Cortex of kidney (tissue), 1 donor: ENCODE measurements at places on chromosomes 1 and 21.

DNA sequence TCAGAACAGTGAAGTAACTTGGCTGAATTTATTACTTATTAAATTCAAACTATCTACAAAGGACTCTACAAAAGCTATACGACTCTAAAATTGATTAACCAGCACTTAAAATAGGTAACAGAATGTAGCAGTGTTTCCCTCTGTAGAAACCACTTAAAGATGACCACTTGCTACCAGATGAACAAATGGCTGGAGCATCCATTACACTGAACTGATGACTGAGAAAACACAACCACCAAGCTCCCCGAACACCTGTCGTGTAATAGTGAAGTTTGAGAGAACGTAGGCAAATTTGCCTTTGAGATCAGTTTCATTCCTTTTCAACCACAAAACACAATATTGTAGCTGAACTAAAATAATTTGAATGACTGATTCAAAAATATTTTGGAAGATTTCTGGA is 226.7 kb downstream of the KCNT2 start:
- no peak for DNase-seq

DNA sequence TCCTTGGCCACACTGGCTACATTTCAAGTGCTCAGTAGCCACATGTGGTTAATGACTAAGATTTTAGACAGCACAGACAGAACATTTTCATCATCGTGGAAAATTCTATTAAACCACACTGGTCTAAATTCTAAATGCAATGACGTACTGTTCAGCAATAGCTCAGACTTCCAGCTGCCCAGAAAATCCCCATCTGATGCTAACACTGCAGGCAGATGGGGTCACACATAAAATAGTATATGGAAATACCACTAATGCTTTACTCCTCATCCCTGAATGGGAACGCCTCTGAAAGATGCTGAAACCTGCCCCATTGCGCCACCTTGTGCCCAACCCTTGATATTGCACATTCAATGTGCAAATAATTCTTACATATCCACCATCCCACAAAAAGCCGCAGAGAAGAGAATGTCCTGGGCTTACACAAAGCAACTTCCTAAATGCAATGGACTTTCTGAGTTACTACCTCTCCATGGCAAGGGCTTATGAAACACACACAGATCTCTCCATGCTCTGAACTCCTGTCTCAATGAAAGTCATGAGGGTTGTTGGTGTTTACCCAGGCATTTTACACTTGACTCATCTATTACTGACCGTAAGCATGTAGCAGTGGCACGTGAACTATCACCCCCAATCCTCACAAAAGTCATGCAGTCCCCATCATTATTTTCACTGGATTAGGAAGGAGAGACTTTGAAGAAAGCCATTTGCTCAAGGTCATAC is 20.3 kb upstream of the SLC5A9 start:
- no peak for DNase-seq

- DNase-seq = no peak
Measured at GRCh38 chr1:20785907-20786252, 1.2 kb downstream of the HP1BP3 start.

- no peak for DNase-seq
Measured at GRCh38 chr21:42850866-42851391, 28.4 kb downstream of the WDR4 start.

DNA sequence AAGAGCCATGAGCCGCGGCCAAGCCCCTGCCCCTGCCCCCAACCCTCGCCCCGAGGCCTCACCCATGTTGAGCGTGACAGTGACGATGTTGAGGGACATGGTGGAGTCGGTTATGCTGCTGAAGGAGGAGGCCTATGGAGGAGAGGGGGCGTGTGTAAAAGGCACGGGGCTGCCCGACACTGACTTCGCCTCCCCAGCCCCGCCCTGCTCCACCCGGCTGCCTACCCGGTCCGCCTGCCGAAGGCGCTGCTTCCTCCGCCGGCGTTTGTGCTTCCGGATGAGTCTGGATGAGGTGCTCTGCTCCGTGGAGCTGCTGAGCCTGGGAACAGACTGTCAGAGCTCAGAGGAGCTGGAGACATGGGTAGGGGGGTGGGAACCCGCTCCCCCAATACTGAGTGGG is 9.0 kb downstream of the DVL1 start:
- no peak for DNase-seq

GRCh38 chr1:174110053-174110452 is 49.3 kb upstream of the RABGAP1L start:
- no peak for DNase-seq

DNA sequence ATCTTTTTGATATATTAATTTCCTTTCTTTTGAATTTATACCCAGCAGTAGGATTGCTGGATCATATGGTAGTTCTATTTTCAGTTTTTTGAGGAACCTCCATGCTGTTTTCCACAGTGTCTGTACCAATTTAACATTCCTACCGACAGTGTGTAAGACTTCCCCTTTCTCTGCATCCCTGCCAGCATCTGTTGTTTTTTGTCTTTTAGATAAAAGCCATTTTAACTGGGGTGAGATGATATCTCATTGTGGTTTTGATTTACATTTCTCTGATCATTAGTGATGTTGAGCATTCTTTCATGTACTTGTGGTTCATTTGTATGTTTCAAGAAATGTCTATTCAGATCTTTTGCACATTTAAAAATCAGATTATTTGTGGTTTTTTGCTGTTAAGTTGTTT is 62.4 kb upstream of the STUM start:
- no peak for DNase-seq

GRCh38 chr21:29384683-29385359 is 86.1 kb downstream of the BACH1 start:
- no peak for DNase-seq

GRCh38 chr1:47751193-47751592 is 246.0 kb downstream of the TRABD2B start:
- DNase-seq = no peak

DNA sequence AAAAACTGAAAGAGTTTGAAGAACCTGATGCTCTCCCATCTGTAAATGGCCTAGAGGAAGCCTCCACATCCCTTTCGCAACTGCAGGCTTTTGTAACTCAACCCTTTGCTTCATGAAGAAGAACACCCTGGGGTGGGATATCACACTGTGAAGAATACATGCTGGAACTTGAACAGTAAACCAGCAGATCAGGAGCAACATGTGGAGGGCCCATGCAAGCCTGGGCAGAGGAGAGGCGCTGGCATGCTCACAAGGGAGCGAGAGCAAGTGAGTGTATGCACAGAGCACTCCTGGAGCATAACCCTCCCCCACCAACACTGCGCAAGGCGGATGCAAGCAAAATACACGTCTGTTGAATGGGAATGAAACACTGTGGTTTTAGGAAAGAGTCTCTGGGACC is 24.6 kb upstream of the SPAG17 start:
- no peak for DNase-seq

DNA sequence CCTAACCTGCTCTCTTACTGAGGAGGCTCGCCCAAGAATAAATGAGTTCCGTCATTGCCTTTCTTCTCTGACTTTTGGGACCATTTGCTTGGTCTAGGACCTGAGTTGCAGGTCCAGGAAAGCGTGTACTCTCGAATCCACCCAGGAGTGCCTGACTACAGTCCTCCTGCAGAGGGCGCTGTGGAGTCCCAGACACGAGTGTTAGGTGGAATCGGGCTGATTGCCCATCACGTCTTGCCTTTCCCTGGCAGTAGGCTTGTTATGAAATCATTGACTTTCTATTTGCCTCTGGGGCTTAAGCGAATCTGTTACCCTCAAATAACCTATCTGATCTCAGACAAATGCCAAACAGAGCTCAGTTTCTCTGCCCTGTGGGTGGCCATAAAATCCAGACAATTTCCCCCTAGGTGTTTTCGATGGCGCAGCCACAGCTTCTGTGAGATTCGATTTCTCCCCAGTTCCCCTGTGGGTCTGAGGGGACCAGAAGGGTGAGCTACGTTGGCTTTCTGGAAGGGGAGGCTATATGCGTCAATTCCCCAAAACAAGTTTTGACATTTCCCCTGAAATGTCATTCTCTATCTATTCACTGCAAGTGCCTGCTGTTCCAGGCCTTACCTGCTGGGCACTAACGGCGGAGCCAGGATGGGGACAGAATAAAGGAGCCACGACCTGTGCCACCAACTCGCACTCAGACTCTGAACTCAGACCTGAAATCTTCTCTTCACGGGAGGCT is at the start of gene IL20:
Gene IL20 (plus strand): TSS at position 685 of the 733 bp plus-strand sequence. CDS start 230 bp downstream, outside the sequence.
- DNase-seq = no peak

DNA sequence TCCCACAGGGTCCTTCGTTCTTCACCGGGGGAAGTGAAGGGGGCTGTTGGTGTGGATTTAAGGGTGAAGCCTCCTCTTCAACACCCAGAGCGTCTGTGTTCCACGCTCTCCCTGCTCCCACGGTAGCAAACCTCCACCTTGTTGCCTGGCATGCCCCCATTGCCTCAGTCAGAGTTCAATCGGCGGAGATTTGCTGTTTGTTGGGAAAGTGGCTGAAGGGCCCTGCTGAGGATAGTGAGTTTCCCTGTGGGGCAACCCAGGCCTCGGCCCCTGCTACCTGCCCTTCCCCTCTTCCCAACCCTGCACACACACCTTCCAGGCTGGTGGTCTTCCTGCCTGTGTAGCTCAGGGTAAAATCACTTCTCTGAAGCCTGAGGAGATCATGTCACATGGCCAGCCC is 60.5 kb downstream of the TOR1AIP2 start:
- no peak for DNase-seq

- DNase-seq = no peak
Measured at GRCh38 chr21:35208810-35209517, 159.9 kb upstream of the RUNX1 start.

DNA sequence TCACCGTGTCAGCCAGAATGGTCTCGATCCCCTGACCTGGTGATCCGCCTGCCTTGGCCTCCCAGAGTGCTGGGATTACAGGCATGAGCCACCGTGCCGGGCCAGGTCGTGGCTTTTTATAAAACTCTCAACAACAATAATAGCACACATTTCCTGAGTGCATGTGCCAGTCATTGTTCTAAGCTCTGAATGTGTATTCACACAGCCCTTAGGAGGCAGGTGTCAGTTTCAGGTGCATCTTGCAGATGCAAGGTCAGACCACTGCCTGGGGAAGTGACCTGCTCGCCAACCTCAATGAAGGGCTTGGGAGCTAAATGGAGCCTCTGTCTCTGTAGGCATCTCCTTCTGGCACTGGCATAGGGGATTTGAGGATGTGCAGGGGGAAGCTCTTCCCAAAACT is 1.6 kb upstream of the LEFTY2 start:
- no peak for DNase-seq

- DNase-seq = no peak
Measured at GRCh38 chr1:187943606-187944403, 1115.1 kb downstream of the PLA2G4A start.

GRCh38 chr1:107480548-107481415 is 339.9 kb downstream of the NTNG1 start:
- DNase-seq = no peak

DNA sequence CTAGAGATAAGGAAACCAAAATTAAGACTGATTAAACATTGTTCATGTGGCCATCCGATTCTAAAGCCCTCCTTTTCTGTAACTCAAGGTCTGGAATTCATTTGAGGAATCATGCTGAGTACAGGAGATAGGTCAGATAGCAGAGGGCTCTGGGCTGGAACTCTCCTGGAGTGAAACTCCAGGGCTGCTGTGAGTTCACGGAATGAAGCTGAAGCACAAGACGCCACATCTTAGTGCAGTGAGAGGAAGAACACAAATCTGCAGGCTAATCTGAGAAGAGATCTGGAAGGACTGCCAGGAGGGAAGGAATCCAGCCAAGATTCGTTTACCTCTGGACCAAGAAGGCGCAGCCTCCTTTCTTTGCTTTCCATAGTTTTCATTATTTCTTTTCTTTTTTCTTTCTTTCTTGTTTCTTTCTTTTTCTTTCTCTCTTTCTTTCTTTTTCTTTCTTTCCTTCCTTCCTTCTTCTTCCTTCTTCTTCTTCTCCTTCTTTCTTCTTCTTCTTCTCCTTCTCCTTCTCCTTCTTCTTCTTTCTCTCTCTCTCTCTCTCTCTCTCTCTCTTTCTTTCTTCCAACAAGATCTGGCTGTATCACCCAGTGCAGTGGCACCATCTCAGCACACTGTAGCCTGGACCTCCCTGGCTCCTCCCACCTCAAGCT is 74.8 kb upstream of the ATP1B1 start:
- no peak for DNase-seq

DNA sequence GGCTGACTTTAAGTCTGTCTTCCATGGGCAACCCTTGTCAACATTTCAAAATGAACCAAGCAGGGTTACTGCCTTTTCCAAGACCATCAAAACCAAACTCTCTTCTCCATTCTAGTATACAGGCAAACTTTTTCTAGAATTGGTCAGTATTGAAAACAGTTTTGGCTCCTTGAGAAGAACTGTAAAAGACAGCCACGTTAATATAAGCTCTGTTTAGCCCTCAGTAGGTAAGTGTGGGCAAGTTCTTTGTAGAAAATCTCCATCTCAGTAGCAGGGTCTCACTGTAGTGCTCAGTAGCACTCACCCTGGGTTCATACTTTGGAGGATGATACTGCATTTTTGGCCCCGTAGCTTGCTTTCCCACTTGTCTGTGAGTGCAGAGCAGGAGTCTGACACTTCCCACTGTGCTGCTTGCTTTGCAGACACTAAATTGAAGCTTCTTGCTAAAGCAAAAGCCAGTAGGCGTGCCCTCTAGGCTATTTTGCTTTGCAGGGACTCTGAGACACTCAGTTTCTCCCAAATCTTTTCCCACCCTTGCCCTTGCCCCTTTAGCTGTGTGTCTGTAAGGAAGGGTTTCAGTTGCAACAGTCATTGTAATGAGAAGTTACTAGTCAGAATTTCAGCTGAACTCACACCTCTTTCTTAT is 34.3 kb upstream of the CACYBP start:
- DNase-seq = no peak

GRCh38 chr21:34845521-34846451 is 177.0 kb downstream of the CLIC6 start:
- DNase-seq = no peak

GRCh38 chr1:248855580-248855979 is 3.3 kb downstream of the ZNF692 start:
- DNase-seq = no peak

DNA sequence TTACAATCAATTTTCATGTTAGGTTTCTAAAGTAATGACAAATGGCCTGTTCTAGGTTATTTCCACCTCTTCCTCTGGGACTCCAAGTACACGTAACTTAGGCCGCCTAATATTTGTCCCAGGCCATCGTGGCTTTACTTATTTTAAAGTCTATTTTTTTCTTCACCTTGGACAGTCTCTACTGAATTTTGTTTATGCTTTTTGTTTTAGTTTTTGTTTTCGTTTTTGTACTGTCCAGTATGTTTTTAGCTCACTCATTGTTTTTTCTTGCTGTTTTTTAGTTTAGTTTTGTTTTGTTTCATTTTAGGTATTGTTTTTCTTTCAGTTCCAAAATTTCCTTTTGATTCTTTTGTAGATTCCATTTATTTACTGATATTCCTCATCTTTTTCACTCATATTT is 187.7 kb upstream of the RNPC3 start:
- DNase-seq = no peak

- DNase-seq = no peak
Measured at GRCh38 chr1:218273762-218274479, 11.2 kb upstream of the RRP15 start.

DNA sequence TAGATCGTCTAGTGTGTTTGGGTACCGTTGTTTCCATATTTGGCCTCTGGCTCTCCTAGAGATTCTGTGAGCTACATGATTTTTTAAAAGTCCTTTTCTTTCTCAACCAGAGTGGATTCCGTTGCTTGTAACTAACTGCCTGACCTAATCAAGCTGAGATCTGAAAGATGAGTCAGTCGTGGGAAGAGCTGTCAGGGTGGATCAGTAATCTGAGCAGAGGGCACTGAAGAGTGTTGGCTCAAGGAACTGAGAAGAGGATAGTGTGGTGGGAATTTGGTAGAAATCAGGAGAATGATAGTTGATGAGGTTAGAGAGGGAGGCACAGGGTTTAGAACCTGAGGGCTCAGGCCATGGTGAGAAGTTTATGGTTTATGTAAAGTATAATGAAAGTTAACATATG is 52.2 kb downstream of the TRAF5 start:
- no peak for DNase-seq
